ENCODE measurements at places on chromosomes 5 and 9.

GRCh38 chr9:71589612-71590011 lies 178.7 kb downstream of the CEMIP2 start:
- DNase-seq = no peak

- DNase-seq = no peak
Measured at GRCh38 chr9:137912671-137913070, 35.1 kb downstream of the CACNA1B start.

DNA sequence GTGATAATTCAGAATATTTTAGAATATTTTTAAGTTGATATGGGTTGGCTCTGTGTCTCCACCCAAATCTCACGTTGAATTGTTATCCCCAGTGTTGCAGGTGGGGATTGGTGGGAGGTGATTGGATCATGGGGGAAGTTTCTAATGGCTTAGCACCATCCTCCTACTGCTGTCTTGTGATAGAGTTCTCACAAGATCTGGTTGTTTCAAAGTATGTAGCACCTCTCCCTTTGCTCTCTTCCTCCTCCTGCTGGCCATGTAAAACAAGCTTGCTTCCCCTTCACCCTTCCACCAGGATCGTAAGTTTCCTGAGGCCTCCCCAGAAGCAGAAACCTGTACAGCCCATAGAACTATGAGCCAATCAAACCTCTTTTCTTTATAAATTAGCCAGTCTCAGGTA lies 214.6 kb upstream of the C9orf72 start:
- no peak for DNase-seq

- no peak for DNase-seq
Measured at GRCh38 chr9:85114799-85115198, 445.3 kb downstream of the NTRK2 start.

GRCh38 chr9:136242918-136243525 lies 2.6 kb downstream of the QSOX2 start:
- DNase-seq = no peak

- DNase-seq = no peak
Measured at GRCh38 chr9:114367772-114368569, 19.8 kb downstream of the AKNA start.

GRCh38 chr9:113943112-113944009 lies 67.3 kb downstream of the ZNF618 start:
- no peak for DNase-seq

DNA sequence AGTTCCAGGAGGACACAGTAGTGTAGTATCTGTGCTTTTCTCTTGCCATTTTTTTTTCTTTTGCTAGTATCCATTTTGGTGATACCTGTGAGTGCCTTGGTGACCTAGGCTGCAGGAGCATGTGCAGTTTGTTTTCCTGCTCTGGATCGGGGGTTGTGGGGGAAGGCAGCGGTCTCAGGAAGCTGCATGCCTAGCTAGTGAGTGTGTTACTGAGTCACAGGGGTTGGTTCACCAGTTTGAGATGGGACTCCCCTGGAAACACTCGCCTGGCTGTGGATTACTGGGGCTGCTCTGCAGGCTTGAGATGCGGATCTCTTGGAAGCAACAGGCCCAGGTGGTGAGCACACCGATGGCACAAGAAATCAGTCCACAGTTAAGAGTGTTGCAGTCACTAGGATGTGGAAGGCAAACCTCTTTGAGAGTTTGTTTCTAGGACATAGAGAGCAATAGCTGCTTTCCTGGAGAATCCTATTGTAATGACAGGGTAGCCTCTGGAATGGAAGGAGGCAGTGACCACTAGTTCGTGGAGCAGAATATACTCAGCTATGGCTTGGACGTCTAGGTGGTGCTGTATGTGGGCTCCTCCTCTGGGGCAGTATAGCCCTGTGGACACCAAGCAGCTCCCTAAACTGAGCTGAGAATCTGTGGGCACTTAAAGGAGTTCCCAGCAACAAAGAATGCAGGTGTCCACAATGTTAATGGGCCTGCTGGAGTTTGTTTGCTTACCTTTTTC lies 20.0 kb upstream of the SPATA31E1 start:
- DNase-seq = no peak

GRCh38 chr5:13783726-13784125 lies 160.8 kb downstream of the DNAH5 start:
- no peak for DNase-seq

- no peak for DNase-seq
Measured at GRCh38 chr9:128554155-128554862, 1.9 kb downstream of the SPTAN1 start.

DNA sequence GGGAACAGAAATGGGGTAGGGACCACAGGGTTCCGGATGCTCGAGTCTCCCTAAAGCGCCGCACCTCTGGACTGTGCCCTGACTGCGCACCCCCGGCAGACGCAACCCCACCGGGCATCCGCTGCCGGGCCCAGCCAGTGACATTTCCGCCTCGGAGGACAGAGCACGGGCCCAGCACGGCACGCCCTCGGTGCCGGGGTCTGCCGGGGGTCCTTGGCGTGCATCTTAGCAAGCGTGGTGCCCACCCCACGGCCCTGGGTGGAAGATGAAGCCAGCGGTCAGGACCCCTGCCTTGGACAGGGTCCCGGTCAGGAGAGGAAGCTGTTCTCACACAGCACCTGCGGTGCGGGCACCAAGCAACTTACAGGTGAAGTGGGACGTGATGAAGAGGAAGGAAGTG lies 7.1 kb downstream of the INPP5E start:
- DNase-seq = no peak

- DNase-seq = no peak
Measured at GRCh38 chr5:72407541-72407940, 87.4 kb downstream of the PTCD2 start.

DNA sequence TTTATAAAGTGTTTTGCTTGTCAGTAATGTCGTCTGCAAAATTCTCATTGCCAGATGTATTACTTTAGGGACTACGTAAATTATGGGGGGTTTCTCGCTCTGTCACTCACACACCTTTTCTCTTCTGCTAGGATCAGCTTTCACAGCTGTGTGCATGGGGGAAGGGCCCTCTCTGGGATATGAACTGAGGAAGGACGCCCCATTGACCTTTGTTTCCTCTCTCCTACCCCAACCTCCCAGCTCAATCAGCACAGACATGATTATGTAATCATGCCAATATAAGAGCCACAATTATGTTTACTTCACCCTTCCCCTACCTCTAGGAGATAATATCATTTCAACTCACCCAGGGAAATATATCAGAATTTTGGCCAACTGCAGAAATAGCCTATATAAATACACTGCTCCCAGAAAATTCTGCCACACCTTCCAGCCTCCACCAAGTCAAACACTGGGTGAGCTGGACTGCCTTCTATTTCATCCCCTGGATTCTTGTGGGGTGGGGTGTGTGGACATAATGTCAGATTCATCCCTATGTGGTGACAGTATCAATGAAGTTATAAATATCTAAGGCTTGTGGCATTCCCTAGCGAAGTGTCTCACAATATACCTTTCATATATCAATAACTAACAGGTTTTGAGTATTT lies 12.6 kb upstream of the SEMA5A start:
- no peak for DNase-seq

- DNase-seq = no peak
Measured at GRCh38 chr9:123912167-123912897, 17.6 kb downstream of the DENND1A start.

GRCh38 chr9:116099821-116100220 lies 53.8 kb upstream of the PAPPA start:
- no peak for DNase-seq

- DNase-seq = no peak
Measured at GRCh38 chr5:127785098-127785927, 82.1 kb downstream of the CCDC192 start.

- DNase-seq = no peak
Measured at GRCh38 chr9:117887941-117888340, 183.7 kb downstream of the TLR4 start.

DNA sequence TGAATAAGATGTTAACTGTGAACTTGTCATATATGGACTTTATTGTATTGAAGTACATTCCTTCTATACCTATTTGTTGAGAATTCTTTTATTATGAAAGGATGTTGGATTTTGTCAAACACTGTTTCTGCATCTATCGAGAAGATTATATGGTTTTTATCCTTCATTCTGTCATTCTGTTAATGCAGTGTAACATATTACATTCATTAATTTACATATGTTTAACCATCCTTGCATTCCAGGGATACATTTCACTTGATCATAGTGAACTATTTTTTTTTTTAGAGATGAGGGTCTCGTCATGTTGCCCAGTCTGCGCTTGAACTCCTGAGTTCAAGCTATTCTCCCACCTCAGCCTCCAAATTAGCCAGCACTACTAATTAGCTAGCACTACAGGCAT lies 48.4 kb downstream of the F2R start:
- DNase-seq = no peak

GRCh38 chr9:71665247-71665646 lies 103.1 kb downstream of the CEMIP2 start:
- no peak for DNase-seq

GRCh38 chr5:142281966-142282365 lies 42.9 kb downstream of the SPRY4 start:
- DNase-seq = no peak

DNA sequence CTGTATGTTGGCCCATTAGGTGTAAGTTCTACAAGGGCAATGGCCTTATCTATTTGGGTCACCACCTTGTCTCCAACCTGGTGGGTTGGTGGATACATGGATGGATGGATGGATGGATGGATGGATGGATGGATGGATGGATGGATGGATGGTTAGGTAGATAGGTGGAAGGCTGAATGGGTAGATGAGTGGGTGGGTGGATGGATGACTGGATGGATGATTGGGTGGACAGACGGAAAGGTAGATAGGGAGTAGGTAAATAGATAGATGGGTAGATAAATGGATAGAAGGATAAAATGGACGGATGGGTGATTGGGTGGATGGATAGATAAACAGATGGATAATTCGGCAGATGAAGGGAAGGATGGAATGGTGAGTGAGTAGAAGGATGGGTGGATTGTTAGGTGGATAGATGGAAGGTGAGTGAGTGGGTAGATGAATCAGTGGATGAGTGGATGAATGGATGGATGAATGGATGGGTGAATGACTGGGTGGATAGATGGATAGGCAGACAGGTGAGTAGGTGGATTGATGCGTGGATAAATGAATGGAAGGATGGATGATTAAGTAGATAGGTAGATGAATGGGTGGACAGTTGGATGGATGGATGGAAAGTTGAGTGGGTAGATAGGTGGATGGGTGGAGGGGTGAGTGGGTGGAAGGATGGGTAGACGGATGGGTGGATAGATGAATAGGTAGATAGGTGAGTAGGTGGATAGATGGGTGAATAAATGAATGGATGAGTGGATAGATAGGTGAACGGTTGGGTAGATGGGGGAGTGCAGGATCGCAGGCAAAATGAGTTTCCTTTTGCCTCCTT lies 83.1 kb upstream of the FBXW11 start:
- no peak for DNase-seq

- peak; percentile 67 for DNase-seq
Measured at GRCh38 chr9:4662108-4662988, at the start of gene PLPP6. TSS of gene PLPP6 (plus strand) at chr9:4662294. CDS start at chr9:4662376, 82 bp downstream.

GRCh38 chr5:141638771-141639170 lies 2.0 kb downstream of the RELL2 start:
- DNase-seq = no peak

DNA sequence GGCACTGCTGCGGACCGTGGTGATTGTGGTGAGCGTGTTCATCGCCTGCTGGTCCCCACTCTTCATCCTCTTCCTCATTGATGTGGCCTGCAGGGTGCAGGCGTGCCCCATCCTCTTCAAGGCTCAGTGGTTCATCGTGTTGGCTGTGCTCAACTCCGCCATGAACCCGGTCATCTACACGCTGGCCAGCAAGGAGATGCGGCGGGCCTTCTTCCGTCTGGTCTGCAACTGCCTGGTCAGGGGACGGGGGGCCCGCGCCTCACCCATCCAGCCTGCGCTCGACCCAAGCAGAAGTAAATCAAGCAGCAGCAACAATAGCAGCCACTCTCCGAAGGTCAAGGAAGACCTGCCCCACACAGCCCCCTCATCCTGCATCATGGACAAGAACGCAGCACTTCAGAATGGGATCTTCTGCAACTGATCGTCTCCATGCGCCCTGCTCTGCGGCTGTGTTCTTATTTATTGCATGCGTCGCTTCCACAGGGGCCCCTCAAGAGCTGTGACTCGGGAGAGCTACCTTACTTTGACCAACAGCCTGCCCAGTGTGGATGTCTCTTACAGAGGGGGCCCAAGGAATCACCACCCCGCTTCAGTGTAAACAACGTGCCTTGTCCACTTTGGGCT lies 10.8 kb downstream of the S1PR3 start:
- no peak for DNase-seq

GRCh38 chr5:127024821-127025220 lies 5.5 kb downstream of the MARCHF3 start:
- no peak for DNase-seq

DNA sequence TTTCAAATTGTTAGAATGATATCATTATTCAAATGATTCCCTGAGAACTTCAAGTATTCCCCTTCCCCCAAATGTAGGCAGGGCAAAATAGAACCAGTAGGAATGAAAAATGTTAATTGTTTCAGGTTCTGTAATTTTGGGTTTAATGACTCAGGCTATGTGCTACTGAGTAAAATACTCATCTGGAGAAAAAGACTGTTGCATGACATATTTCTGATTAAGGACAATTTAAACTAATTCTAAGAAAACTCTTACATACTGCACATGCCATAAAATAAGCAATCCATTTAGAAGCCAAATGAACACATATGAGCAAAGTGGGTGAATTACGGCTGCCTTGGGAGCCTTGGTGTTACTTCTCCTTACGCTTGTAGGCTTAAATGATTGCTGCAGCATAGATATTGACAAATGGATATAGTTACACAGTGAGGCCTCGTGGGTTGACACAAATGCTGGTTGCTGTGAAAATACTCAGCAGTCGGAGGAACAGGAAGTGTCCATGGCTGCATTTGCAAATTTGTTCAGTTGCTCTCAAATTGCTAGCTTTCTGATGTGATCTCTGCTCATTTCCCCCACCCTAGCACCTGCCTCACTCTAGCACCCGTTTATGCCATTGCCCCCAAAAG lies 174.9 kb upstream of the DMAC1 start:
- no peak for DNase-seq

- no peak for DNase-seq
Measured at GRCh38 chr5:59169081-59169767, 586.3 kb downstream of the RAB3C start.

DNA sequence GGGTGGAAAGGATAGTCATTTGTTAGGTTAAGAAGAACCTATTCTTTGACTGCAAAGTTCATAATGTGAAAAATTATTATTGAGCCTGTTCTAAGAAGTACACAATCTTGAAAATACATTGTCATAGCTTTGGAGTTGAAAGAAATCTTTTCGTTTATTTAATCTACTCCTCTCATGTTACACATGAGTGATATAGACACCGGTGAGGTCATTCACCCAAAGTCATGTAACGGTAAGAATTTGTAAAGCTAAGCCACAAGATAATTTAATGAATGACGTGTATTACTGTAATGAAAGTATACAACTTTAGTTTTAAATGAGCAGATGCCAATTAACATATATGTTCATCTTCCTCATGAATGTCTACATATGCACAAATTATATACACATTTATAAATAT lies 284.1 kb upstream of the PDE4D start:
- DNase-seq = no peak

GRCh38 chr5:82160948-82161347 lies 117.2 kb downstream of the RPS23 start:
- DNase-seq = no peak

GRCh38 chr9:75108571-75108970 lies 20.3 kb downstream of the OSTF1 start:
- no peak for DNase-seq
